ENCODE measurements at places on chromosomes 1 and 21. TPM values are rescaled to one million over a fixed set of nuclear protein-coding genes. Genes with fewer than 3 reads are reported as not detected.

The MRPL39 gene
- total RNA-seq, result 50.2 TPM

The ZFP69 gene
- total RNA-seq, result 2.1 TPM

The CYP4Z1 gene
- not detected for total RNA-seq

The KRTAP19-8 gene
- not detected for total RNA-seq

The NGF gene
- not detected for total RNA-seq

DNA sequence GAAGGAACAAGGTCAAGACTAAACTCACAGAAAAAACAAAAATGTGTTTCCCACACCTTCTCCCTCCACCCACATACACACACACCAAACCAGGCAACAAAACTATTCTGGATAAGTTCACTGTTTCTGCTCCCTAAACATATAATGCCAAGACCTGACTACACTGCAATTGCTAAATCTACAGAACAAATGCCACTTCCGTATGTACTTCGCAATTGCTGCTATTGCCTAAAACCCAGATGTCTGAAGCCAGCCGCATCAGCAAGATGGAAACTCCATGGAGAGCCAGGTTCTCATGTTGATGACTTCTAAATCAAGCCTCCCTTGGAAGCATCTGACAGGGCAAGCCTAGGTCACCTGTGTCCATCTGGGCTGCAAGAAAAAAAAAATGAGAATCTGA is 8.3 kb upstream of the AIM2 start:
- DNase-seq, result no peak

The FAM167B gene
- total RNA-seq, result 4.2 TPM

DNA sequence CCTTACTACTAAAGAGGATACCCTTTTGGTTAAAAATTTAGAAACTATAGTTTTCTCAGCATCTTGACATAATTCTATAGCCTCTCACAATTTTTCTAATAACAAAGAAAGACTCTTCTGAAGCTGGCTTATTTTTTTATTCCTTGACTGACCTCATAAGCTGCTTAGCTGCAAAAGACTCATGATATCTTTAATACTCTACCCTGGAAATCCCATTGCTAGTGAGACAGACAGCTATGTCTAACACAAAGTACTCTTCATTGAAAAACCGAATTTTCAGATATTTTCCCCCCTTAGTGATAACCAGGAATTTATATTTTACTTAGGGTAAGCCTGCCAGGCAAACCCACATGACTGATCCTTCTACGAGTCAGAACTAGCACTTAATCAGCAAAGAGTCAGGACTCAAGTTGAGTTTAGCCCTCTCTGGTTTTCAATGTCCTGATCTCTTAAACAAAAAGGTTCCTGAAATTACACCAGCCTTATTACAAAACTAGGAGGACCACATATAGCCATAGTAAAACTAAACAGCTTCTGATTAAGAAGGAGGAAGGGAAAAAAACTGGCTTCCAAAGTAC is 56.9 kb downstream of the ENAH start:
- DNase-seq, result no peak

The IGSF9 gene
- total RNA-seq, result 41.8 TPM

GRCh38 chr1:46220808-46221207 is 17.7 kb downstream of the LURAP1 start:
- DNase-seq, result no peak

The MAEL gene
- total RNA-seq, result not detected

- DNase-seq, result no peak
Measured at GRCh38 chr1:210428696-210429095, 100.0 kb downstream of the HHAT start.

The RNF207 gene
- total RNA-seq, result 19.4 TPM

The LRRC7 gene
- total RNA-seq, result 0.22 TPM

DNA sequence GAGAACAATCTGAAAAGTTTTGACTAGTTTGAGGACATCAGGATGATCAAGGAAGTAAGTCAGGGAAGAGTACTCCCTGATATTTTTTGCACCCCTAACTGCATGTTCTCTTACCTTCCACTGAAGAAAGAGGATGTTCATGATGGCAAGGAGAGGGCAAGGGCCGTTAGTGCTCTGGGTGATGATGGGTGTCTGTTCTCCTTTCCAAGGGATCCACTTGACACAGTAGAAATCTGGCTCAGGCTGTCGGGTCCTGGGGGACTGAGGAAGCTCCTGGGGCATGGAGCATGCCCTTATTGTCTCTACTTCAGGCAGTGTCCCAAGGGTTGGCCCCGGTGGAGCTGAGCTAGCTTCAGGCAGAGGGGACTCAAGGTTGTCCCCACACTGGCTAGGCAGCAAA is 4.7 kb downstream of the MINDY1 start:
- DNase-seq, result no peak

DNA sequence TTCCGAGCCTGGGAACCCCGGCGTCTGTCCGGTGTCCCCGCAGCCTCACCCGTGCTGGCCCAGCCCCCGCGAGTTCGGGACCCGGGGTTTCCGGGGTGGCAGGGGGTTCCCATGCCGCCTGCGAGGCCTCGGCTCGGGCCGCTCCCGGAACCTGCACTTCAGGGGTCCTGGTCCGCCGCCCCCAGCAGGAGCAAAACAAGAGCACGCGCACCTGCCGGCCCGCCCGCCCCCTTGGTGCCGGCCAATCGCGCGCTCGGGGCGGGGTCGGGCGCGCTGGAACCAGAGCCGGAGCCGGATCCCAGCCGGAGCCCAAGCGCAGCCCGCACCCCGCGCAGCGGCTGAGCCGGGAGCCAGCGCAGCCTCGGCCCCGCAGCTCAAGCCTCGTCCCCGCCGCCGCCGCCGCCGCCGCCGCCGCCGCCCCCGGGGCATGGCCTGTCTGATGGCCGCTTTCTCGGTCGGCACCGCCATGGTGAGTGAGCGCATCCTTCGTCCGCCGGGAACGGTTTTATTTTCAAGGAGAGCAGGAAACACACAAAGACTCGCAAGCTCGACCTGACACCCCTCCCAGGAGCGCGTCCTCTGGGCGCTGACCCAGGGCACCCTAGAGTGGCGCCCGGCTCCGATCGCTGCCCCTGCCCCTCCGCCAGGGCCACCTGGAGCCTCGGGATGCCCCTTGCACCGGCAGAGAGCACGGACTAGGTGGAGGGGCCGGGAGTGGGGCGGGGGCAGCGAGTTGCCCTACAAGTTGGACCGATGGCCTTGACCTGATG is at the start of gene ABCG1:
TSS of gene ABCG1 (plus strand) at position 305 of the 770 bp plus-strand sequence. CDS start at position 428, 123 bp downstream.
- peak; percentile 73 for DNase-seq

GRCh38 chr1:59232216-59232615 is 64.7 kb upstream of the FGGY start:
- DNase-seq, result peak; percentile 67

- DNase-seq, result no peak
Measured at GRCh38 chr1:26950602-26951001, 9.7 kb downstream of the KDF1 start.

The CXADR gene
- total RNA-seq, result 41.4 TPM

The VAV3 gene
- 135 TPM for total RNA-seq

- DNase-seq, result no peak
Measured at GRCh38 chr21:42364304-42364865, 1.9 kb downstream of the TFF1 start.

GRCh38 chr1:205074513-205074912 is 9.7 kb downstream of the TMEM81 start:
- no peak for DNase-seq

The USP48 gene
- 47.1 TPM for total RNA-seq

DNA sequence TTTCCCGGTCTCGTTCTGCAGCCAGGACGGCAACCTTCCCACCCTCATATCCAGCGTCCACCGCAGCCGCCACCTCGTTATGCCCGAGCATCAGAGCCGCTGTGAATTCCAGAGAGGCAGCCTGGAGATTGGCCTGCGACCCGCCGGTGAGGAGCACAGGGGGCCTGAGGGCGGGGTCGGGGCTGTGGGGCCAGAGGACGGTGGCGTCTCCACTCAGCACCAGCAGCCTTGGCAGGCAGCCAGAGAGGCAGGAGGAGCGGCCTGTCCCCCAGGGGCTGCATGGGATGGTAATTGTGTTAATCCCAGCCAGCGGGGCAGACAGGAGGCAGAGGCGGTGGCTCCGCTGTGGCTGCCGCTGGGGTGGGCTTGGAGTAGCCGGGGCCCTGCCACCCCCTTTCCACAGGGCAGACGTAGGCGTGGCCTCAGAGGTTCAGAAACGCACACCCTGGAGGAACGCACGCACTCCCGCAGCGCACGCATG is 12.1 kb downstream of the SAMD11 start:
- no peak for DNase-seq

The PHLDA3 gene
- 13.1 TPM for total RNA-seq

GRCh38 chr1:27559466-27560030 is 44.4 kb downstream of the AHDC1 start:
- DNase-seq, result no peak

DNA sequence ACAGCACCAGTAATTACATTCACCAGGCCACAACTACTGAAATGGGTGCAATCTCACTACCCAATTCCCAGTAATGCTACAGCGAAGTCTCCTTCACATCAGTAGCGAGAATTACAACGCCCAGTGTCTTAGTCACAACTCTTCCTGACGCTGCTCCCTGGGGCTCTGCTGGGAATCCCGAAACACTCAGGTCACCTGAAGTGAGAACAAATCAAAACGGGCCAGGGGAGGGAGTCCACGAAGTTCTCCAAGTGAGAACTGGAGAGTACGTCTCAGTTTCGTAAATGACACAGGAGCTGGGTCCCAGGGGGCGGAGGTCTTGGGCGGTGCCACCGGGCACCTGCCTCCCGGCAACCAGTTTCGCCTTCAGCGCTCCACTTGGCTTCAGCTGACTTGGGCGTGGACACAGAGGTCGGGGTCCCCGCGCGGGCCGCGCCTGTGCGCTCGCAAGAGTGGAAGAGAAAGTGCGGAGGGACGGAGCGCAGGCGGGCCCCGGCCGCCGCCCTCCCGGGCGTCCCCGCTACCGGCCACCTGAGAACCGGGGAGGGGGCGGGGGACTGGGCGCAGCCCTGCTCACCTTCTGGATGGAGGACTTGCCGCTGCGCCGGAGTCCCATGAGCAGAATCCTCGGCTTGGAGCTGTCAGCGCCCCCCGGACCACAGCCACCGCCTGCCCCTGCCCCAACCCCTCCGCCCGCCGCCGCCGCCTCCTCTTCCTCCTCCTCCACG is 575 bp downstream of the RRAGC start:
- peak; percentile 73 for DNase-seq

The RGS8 gene
- total RNA-seq, result not detected

DNA sequence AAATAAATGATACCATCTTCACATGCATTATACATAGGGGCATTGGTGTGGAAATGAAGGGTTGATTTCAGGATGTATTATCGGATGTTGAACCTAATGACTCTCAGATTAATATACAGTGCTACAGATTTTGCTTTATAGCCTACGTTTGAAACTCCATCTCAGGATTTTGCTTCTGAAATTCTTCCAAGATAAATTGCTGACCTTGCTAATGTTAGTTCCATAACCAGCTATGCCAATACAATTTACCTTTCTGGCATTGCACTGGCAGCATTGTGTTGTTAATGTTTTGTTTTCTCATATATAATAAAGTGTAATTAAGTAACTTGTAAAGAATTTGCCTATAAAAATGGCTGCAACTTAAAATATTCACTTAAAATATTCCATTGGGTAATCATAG is 350.1 kb downstream of the CHRM3 start:
- no peak for DNase-seq

The NUDT4B gene
- total RNA-seq, result not detected

The NUF2 gene
- total RNA-seq, result 17.6 TPM

DNA sequence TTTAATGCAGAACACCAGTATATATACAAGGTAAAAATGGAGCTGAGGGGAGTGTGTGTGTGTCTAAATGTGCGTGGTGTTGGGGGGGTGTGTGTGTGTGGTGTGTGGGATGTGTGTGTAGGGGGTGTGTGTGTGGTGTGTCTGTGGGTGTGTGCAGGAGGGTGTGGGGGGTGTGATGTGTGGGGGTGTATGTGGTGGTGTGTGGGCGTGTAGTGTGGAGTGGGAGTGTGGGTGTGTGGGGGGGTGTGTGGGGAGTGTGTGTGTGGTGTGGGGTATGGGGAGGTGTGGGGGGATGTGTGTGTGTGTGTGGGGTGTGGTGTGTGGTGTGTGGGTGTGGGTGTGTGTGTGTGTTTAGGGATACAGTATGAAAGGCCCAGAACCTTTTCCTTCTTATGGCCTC is 202.3 kb upstream of the CACYBP start:
- DNase-seq, result no peak

DNA sequence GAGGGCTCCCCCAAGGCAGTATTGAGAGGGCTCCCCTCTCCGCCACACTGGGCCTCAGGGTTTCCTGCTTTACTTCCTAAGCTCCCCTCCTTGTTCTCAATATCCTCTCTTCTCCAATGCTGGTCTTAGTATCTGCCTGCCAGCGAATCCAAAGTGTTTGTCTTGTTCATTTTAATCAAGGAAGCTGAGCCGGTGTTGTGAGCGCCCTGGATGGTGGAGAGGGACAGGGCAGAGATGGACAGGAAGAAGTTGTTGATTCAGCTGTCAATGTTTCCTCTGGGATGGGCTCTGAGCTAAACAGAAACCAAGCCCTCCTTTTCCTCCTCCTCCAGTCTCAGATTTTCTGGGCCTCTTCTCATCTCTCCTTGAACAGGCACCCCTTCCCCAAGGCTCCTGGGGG is 5.4 kb downstream of the OLFML3 start:
- DNase-seq, result no peak

The HFM1 gene
- total RNA-seq, result 0.40 TPM

- DNase-seq, result no peak
Measured at GRCh38 chr1:172753964-172754363, 95.1 kb downstream of the FASLG start.

The LUZP1 gene
- 50.4 TPM for total RNA-seq

DNA sequence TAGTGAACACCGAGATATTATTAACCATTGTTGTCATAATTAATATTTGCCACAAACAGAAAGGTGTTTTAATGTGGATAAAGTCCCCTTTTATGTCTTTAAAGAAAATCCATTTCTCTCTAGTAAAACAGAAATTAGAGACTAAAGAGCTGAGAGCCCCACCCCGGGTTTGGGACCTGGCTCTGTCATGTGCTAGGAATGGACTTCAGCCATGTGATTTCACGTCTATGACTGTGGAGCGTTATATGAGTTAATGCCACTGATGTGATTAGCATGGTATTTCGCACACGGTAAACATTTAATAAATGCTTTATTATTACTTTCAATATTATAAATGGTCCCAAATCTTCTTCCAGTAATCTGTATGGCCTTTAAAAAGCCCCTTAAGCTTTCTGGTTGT is 205.0 kb upstream of the NFIA start:
- no peak for DNase-seq

The MEX3A gene
- total RNA-seq, result 1.6 TPM

The S100A2 gene
- 2.4 TPM for total RNA-seq

- DNase-seq, result no peak
Measured at GRCh38 chr1:172293429-172293828, 127.1 kb upstream of the C1orf105 start.

- DNase-seq, result no peak
Measured at GRCh38 chr21:36555199-36555800, 75.4 kb upstream of the CLDN14 start.

GRCh38 chr1:25688390-25689119 is 72.0 kb downstream of the MAN1C1 start:
- DNase-seq, result peak; percentile 64

- no peak for DNase-seq
Measured at GRCh38 chr1:93744299-93744988, 62.8 kb upstream of the BCAR3 start.
